NCI-H187 (cell line): ENCODE measurements at places on chromosomes 5 and 9.

- no peak for DNase-seq
Observed at GRCh38 chr9:14593406-14593805, 99.8 kb downstream of the ZDHHC21 start.

- peak; percentile 72 for DNase-seq
Observed at GRCh38 chr5:54902791-54903473, 82.5 kb downstream of the ESM1 start.

- DNase-seq = no peak
Observed at GRCh38 chr5:96483878-96484277, 50.8 kb upstream of the PCSK1 start.

- no peak for DNase-seq
Observed at GRCh38 chr9:137891588-137892423, 14.2 kb downstream of the CACNA1B start.

DNA sequence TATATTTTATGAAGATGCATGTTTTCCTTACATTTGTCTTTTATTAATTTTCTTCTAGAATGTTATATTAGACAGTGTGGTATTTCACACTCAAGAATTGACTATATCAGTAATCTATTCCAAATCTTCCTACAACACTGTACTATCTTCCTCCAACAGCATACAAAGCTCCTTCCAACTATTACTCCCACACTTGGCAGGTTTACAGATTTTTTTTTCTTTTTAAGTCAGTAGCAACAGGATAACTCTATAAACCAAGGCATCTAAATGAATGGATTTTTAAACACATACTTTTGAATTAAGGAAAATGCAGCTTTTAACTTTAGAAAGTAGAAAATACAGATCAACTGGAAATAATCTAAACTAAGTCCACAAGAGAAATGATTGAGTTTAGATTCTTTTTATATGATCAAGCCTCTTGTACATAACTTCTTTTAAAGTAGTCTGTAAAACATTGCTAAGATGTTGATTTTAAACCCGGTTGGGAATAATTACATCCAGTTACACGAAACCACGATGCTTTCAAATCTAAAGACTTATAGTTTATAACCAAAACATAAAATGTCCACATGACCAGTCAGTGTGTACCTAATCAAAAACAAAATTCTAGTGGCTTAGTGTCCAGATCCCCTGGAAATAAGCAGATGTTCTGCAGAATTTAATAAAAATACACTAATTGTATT, 281.6 kb downstream of the ADAMTS6 start:
- DNase-seq = no peak

DNA sequence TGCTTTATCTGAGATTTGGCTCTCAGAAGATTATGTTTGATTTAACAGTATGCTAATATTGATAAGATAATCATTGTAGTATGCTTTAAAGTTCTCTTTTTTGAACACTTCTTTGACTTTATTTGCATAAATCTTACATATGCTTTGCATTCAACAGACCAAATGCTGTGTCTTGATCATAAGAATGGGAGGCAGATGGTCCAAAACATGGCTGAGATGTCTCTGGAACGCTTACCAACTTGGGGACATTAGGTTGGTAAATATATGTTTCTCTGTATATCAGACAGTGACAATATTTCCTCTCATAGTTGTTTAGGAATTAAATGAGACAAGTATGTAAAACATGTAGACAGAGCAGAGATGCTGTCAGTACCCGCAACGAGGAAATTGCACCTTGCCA, 197.9 kb upstream of the CTNND2 start:
- no peak for DNase-seq
